NCI-H1930 (cell line): ENCODE measurements at places on chromosomes 3 and 15.

GRCh38 chr15:85504749-85505676, 124.6 kb downstream of the AKAP13 start:
- peak; percentile 1 for DNase-seq

DNA sequence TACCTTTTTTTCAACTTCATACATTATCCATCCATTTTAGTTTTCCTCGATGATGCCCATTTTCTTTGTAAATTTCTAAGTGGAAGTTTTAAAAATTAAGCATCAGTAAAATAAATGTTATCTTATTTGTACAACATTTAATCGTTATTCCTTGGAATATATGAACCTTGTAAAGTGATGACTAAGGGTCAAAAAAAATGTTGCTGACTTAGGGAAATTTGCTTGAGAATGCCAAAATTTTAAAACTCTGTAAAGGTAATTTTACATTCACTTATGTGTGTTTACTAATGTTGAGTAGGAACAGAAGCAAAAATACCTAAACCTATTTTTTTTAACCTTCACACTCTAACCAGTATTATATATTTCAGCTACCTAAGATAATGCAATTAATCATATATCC, 917.1 kb downstream of the VGLL3 start:
- no peak for DNase-seq

GRCh38 chr3:173796890-173797289, 399.3 kb downstream of the NLGN1 start:
- DNase-seq = no peak

DNA sequence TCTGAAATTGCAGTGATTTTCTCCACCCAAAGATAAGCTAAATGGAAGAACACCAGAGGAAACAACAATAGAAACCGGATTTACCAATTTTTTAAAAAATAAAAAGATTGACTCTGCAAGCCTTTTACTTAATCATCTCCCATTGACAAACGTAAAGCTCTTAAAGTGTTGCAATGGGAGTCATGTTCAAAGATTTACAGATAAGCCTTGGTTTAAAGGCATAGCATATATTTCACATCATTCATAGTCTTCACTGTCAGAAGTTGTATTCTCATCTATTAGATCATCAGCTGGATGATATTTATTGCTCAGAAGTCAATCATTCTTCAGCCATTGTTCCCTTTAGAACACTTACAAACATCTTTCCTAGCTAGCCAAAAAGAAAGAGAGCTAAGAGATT, 397.6 kb downstream of the GBE1 start:
- DNase-seq = no peak

DNA sequence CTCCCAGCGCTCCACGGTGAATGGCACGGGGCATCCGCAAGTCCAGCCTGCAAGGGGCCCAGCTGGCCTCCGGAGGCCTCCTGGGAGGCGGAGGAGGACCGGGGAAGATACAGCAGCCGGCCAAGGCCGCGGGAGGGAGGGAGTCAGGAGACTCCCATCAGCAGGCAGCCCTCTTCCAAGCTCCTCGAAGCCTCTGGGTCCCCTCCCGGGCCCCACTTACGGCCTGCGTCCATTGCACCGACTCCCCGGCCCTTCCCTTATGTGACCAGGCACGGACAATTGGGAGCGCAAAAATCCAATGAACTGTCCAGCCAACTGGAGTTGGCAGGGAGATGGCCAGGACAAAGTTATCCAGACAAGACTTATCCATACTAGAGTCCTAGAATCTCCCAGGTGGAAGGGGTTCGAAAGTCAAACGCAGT, 668 bp downstream of the MFGE8 start:
- DNase-seq = no peak
